Dermis blood vessel endothelial cell (primary cell): ENCODE measurements at places on chromosomes 12 and 14.
A peak's percentile ranks its signal among the peaks of the same experiment; 100 is the strongest.

GRCh38 chr12:86623267-86623666 is 367.1 kb upstream of the MGAT4C start:
- DNase-seq, result no peak

GRCh38 chr14:28012629-28013415 is 753.8 kb upstream of the FOXG1 start:
- no peak for DNase-seq

GRCh38 chr12:65962921-65963861 is 138.9 kb downstream of the HMGA2 start:
- DNase-seq, result peak; percentile 95

DNA sequence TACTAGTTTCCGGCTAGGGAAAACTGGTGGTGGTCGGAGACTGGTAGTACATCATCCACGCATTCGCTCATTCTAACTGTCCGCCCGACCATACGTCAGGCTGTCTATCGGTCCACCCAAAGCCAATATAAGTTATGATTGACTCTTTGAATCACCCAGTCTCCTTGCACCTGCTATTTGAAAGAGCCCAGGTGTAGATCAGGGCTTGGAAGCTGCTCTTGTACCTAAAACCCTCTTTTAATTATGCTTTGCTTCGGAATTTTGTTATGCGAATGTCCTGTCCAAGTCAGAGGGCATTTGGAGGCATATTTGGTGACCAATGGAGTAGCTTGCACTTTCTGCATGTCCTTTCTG is 5.7 kb upstream of the NKX2-1 start:
- no peak for DNase-seq

- peak; percentile 74 for DNase-seq
Measured at GRCh38 chr14:74582910-74583581, 29.0 kb downstream of the LTBP2 start.

DNA sequence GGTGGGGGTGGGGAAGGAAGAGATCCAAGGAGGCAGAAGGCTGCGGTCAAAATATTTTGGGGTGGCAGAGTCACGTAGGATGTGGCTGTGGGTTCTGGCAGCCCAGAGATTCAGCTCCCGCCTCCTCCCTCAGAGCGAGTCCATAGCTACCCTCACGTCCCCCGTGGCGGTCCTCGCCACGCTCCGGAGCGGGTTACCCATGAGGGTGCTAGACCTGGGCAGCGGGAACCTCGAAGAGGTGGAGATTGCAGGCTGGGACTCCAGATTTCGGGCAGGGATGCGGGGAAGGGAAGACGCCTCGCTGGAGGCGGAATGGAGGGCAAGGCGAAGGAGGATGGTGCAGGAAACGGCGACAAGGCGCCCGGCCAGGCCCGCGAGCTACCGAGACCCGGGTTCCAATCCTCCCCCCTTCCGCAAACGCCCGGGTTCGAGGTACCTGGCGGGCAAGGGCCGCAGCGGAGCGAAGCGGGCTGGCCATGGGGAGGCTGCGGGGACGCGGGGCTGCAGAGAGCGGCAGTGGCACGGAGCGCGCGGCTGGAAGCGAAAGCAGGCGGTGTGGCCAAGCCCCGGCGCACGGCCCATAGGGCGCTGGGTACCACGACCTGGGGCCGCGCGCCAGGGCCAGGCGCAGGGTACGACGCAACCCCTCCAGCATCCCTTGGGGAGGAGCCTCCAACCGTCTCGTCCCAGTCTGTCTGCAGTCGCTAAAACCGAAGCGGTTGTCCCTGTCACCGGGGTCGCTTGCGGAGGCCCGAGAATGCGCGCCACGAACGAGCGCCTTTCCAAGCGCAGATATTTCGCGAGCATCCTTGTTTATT is 46.2 kb downstream of the BCAT1 start:
- DNase-seq, result peak; percentile 56

DNA sequence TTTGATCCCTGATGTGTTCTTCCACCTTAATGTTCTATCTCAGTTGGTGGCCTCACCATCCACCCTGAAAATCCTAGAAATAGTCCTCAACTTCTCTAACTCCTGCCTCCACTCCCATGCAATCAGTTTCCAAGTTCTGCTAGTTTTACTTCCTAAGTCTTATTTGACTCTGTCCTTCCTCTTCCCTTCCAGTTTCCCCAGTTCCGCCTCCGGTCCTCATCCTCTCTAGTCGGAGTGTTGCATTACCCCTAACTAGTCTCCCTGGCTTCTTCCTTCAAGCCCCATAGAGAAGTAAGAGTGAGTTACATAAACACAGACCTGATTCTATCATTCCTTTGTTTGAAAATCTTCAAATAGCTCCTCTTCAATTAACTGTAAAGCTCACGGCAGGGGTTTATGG is 236.5 kb downstream of the GXYLT1 start:
- DNase-seq, result no peak

DNA sequence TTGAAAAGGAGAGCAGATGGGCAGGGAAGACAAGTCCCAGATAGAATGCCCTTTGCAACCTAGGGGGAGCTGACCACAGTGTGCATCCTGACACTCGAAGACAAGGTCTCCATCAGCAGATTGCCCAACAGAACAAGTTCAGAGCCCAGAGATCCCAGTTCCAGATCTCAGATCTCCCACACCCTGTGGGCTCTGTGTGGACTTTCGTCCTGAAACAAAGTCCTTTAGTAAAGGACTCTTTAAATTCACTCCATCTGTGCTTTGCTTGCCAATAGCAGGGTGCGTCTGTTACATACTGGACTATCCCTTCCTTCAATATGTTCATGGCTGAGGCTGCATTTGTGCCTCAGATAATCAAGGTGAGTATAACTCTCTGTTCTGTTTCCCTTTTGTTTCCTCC is 8.7 kb upstream of the C1RL start:
- DNase-seq, result no peak

DNA sequence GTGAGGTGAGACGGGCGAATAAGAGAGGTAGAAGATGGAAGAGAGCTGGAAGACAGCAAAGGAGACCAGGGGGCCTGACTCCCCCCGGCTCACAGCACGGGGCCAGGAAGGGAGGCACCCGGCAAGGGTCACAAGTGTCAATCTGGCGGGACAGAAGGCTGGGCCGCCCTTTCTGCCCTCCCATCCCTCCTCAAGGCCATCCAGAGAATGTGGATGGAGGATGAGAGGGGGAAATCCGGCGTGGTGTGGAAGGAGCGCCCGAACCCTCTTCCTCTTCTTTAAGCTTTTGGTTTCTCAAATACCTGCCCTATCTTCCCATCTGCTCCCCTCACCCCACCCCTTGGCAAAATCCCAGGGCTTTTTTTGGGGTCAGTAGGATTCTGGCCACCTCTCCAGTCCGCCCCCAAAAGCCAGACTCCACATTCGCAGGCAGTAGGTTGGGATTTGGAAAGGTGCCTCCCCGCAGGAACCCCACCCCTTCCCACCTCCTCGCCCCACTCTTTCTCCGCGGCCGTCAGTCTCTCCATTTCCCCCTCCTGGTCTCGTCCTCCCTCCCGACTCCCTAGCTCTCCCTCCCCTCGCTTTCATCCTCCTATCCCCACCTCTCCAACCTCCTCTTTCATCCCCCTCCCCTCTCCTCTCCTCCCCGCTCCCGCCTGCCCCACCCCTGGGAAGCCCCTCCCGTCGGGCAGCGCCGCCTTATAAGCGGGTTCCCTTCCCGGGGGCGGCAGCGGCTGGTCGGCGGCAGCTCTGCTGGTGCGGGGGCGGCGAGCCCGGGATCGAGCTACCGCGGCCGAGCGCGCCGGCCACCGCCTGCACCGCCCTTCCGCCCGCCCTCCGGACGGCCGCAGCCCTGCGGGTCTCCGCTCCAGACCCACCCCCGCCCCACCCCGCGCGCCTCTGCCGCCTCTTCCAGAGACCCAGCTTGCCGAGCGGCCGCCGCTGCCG is at the start of gene PTMS:
Gene PTMS (plus strand): TSS at position 730 of the 948 bp plus-strand sequence. CDS start 343 bp downstream, outside the sequence.
- peak; percentile 79 for DNase-seq

DNA sequence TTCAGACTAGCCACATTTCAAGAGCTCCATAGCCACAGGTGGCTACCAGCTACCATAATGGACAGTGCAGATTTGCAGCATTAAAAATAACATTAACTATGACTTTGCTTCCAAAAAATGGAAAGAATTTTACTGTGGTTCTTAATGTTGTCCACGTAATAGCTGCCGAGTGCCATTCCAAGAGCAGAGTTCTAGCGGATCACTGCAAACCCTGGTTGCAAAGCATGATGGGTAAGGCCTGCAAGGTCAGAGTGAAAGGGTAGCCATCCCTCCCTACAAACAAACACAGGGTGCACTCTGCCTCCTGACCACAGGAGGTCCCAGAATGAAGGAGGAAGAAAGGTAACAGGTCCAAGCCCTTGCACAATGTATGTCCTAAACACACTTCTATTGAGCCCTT is 157.6 kb downstream of the DPF3 start:
- DNase-seq, result peak; percentile 15

- DNase-seq, result no peak
Measured at GRCh38 chr12:129230995-129231394, 377.7 kb downstream of the GLT1D1 start.

GRCh38 chr12:46388427-46389021 is 16.0 kb upstream of the SLC38A2 start:
- DNase-seq, result no peak

DNA sequence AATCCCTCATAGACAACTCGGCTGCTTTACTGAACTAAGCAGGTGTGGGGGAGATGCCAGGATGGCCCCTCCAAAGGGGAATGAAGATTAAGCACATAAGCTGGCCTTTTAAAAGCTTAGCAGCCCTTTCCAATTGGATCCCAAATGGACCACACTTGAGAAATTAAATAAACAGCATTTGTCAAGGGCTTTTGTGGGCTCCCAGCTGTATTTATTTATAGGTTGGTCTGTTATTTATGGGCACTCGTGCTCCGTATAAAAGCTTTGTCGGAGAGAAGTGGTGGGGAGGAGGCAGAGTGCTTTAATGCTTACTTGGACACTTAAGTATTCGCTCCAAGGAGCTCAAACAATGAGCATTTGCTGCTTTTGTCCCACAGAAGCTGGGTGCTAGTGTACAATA is 580.2 kb downstream of the MED13L start:
- no peak for DNase-seq

- no peak for DNase-seq
Measured at GRCh38 chr12:107125833-107126232, 32.5 kb upstream of the CRY1 start.

DNA sequence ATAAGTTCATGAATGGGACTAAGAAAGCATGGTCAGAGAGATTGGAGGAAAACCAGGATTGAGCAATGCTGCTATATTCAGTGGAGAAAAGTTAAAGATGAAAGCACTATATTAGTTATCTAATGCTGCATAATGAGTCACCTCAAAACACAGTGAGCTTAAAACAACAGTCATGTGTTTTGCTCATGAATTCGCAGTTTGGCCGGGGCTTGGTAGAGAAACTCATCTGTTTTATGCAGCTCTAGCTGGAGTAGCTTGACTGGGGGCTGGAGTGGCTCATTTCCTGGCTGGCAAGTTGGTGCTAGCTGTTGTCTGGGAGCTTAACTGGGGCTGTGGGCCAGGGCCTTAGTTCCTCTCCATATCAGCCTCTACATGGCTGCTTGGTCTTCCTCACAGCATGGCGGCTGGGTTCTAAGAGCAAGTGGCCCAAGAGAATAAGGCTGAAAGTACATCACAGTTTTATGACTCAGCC is 90.1 kb downstream of the ADCK1 start:
- DNase-seq, result peak; percentile 32

- peak; percentile 50 for DNase-seq
Measured at GRCh38 chr12:79155683-79156082, 291.1 kb downstream of the SYT1 start.

DNA sequence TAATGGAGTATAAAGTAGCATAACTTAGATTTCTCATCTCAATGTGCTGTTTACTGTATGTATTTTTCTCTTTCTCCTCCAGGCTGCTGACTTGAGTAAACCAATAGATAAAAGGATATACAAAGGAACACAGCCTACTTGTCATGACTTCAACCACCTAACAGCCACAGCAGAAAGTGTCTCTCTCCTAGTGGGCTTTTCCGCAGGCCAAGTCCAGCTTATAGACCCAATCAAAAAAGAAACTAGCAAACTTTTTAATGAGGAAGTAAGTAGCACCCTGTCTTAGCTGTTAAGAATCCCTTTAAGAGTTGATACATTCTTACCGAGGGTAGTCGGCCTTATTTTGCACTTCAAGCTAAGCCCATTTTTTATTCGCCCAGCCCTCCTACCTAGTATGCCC is 55.2 kb downstream of the WDR20 start:
- DNase-seq, result no peak

GRCh38 chr12:7154901-7155470 is 24.8 kb downstream of the CLSTN3 start:
- peak; percentile 14 for DNase-seq

- DNase-seq, result peak; percentile 80
Measured at GRCh38 chr14:67571275-67571990, 28.6 kb downstream of the PIGH start.

DNA sequence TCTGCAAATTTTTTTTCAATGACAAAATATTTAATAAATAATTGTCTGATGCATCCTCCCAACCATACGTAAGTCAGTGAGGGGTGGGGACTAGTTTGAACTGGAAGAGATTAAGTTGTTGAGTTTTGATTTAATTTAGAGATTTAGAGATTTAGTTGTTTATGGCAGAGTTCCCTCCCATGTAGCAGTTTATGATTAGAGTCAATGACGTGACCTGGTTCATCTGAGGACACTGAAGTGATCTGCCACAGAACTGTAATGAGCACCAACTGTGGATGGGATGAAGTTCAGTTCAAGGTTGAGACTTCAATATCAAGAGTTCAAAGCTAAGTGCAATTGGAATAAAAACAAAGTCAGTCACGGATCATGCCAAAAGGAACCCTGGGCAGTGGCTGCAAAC is 609.3 kb downstream of the NOVA1 start:
- no peak for DNase-seq

DNA sequence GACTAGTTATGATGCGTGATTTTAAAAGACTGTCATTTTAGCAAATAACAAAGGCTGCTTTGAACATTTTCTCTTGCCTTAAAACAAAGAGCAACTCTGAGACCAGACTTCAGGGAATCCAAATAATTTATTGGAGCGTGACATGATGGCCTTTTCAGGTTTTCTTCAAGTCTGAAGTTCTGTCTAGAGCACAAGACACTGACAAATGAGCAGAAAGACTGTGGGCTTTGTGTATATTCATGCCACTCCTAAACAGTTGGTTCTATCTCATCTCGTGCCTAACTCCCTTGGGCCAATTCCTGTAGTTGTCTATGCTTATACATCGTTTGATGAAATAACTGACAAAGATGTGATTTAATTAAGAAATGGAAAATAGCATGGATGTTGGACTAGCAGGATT is 47.5 kb downstream of the IFT81 start:
- DNase-seq, result no peak

DNA sequence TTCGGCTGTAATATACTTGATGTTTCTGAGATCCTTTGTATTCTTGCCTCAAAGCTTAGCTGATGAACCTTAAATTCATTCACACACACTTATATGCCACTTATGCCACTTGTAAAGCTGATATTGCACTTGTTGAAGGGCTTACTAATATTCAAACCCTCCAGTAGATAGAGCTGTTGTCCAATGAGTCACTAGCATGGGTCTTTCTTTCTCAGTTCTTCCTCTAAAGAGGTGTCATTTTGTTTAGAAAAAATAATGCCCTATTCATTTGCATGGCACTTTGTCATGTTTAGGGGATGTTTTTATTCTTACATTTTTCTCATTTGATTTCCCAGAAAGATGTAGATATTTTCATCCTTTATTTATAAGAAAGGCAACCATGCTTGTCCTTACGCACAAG is 56.4 kb downstream of the MON2 start:
- DNase-seq, result peak; percentile 4

GRCh38 chr12:107490010-107490409 is 195.6 kb upstream of the PWP1 start:
- DNase-seq, result no peak
